ENCODE measurements at places on chromosomes 13 and 19.

DNA sequence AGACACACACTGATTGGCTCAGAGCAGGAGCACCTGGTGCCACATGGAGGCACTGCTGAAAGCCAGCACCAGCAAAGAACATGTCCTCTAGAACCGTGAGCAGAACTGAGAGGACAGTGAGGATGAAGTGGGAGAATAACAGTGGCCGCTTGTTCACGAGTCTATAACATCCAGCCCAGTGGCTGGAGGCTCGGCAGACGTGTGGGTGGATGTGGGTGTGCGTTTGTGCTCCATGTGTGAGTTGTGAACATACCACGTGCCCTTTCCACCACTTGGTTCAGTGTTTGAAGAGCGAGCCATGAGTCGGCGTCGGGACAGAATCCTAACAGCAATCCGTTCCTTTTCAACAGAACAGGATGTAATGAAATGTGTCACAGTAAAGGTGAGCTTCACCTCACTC, 113.0 kb downstream of the SOX1 start:
- DNase-seq = no peak

- DNase-seq = no peak
Observed at GRCh38 chr19:46082728-46083050, 41.8 kb downstream of the IGFL3 start.

DNA sequence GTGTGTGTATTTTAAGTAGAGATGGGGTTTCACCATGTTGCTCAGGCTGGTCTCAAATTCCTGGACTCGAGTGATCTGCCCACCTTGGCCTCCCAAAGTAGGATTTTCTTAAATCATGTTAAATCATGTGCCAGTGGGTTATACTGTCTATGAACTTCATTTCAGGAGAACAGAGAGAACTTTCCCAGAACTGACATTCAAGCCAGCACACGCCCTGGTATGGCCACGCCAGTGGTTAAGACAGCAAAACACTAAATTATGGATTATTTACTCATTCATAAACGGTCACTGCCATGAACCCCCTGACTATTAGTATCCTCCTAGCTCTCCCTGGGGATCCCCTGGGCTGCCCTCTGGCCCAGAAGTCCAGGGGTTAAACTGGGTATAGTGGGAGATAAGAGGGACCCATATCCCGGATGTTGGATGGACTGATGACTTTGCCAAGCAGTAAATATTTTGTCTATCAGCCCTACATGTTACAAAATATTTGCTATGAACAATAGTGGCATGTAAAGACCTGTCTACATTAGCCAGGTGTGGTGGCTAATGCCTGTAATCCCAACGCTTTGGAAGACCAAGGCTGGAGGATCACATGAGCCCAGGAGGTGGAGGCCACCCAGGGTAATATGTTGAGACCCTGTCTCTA, 16.1 kb upstream of the STRN4 start:
- DNase-seq = no peak

DNA sequence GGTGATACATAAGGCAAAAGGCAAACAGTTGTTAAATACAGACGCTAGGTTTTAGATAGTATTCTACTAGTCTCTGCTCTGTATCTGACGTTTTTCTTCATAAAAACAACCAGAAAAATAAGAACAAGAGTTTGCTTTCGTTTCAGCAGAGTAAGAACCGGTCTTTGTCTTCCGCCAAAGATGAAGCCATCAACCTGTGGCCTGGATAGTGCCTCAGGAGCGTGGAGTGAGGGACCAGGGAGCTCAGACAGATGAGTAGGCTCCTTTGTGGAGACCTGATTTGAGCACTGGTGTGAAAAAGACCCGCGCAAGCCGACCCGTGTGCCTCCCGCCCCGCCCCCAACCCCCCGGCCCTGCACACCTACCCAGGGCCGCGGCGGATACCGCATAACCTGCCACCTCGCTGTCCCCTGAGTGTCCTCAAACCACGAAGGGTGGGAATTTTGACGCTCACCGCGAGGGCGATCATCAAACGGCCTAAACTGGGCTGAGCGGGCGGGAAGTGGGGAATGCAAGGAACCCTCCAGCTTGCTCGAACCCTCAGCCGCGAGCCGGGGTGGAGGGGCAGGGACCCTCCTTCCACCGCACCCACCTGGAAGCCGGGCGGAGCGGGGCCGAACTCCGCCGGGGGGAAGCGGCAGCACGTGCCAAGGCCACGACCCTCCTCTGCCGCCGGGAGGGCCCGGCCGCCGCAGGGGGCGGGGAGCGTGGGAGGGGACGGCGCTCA, 866 bp upstream of the LMO7 start:
- DNase-seq = peak; percentile 15

DNA sequence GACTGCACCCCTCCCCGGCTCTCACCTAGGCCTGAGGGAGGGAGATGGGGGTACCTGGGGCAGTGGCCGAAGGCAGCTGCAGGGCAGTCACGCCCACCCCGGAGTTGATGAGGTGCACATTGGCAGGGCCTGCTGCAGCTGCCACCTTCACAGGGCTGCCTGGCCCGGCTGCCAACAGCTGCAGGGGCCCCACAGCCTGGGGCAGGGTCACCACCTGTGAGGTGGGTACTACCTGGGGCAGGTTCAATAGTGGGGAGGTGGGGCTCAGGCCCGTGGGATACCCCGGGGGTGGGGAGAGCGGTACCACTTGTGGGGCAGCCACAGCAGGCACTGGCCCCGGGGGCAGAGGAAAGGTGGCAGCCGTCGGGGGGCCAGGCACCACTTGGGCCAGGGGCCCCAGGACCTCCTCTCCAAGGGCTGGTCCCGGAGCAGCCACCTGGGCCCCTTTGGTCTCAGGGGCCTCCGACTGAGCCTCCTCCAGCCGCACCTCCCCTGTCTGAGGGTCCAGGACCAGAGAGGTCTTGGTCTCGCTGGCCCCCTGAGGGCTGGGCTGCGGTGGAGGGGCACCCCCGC, 2.7 kb downstream of the SIX5 start:
- no peak for DNase-seq

- no peak for DNase-seq
Observed at GRCh38 chr13:108830916-108831315, 201.5 kb downstream of the MYO16 start.

- DNase-seq = no peak
Observed at GRCh38 chr13:39825886-39826285, 170.4 kb downstream of the COG6 start.

- DNase-seq = no peak
Observed at GRCh38 chr19:29483944-29484581, 41.7 kb upstream of the VSTM2B start.

- DNase-seq = no peak
Observed at GRCh38 chr13:85603735-85604134, 195.5 kb downstream of the SLITRK6 start.

DNA sequence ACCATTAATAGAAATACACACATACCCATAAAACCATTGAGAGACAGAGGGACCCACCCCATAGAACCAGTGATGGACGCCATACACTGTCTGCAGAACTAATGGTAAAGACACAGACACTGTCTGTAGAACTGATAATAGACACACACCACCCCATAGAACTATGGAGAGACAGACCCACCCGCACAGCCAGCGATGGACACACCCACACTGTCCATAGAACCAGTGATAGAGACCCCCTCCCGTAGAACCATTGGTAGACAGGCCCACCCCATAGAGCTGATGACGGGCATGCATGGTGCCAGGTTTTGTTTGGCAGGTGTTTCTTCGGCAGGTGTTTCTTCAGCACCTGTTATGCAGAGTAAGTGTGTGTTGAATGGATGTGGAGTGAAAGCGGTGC, 88.3 kb upstream of the TEX29 start:
- DNase-seq = no peak

GRCh38 chr19:1787116-1787515, 25.0 kb downstream of the ATP8B3 start:
- DNase-seq = no peak

DNA sequence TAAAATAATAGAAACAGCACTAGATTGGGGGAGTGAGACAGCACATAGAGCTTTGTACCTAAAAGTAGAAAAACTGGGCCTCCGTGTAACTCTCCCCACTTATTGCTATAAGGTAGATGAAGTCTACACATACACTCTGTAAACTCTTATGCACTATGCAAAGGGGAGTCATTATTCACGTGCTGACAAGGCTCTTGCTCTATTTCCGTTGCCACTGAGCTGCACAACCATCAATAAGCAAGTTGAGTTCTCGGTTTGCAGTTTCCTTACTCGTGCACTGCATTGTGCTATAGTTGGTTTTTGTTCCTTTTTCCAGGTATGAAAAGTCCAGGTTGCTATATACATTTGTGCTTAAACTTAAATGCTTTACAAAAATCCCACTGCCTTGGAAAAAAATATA, 294.0 kb upstream of the DACH1 start:
- DNase-seq = no peak

DNA sequence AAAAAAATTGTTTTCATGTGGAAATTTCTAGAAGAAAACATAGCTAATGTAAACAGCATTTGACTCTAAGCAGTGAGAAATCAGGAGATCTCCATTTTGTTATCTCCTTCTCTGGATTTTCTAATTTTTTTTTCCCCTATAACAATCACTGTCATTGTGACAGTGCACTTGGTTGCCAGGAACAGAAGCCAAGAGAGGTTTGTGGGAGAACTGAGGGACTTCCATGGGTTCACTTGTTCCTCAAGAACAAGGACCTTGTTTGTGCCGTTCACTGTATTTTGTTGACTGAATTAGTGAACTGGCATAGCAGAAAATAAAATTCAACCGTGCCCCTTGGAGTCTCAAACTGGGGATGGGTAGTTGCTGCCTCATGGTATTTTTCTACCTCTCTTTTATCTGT, 17.1 kb downstream of the SHISA7 start:
- no peak for DNase-seq

GRCh38 chr13:41675306-41675705, 218.0 kb downstream of the RGCC start:
- no peak for DNase-seq

DNA sequence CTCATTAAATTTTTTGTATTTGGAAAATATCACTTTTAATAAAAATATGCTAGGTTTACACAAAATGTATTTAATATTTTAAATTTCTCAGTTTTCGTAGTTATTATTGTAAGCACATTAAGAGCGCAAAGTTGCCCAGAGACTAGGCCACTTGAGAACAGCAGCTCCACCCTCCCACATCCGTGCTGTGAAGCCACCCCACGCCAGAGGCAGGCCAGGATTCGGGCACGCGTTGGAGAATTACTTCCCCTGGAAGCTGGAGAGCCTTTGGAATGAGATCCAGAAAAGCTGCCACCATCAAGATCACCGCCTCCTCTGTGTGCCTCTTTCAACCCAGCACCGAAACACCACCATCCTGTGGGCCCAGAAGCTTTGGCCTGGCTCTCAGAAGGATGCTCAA, 41.0 kb upstream of the SPACA7 start:
- no peak for DNase-seq

DNA sequence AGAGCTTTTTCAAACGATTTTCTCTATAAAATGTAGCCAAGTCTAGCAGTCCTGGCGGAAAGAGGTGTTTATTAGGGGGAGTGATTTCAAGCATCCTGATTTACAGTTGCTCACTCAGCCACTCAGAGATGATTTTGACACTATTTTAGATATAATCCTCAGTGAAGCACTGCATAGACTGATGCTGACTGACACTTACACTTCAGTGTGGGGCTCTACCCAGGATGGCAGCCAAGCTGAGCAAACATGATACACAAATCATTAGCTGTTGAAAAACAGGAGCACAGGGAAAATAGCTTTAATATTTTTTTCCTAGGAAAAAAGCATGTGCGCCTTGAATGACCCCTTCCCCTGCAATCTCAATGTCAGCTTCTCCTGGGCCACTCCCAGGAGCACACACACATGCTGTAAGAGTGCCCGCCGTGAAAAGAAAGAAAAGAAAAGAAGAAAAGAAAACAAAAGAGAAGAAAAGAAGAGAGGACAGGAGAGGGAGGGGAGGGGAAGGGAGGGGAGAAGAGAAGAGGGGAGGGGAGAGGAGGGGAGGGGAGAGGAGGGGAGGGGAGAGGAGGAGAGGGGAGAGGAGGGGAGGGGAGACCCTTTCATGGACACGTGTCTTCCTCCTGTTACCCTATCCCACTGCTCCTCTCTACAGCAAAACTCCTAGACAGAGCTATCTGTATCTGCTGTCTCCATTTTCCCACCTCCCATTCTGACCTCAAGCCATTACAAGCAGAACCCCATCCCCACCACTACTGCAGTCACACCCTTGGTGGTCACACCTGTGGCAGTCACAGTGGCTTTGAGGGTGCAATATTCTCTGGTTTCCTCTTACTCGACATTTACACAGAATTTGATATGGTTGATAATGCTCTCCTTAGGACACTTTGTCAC, 36.4 kb downstream of the RCBTB2 start:
- no peak for DNase-seq

DNA sequence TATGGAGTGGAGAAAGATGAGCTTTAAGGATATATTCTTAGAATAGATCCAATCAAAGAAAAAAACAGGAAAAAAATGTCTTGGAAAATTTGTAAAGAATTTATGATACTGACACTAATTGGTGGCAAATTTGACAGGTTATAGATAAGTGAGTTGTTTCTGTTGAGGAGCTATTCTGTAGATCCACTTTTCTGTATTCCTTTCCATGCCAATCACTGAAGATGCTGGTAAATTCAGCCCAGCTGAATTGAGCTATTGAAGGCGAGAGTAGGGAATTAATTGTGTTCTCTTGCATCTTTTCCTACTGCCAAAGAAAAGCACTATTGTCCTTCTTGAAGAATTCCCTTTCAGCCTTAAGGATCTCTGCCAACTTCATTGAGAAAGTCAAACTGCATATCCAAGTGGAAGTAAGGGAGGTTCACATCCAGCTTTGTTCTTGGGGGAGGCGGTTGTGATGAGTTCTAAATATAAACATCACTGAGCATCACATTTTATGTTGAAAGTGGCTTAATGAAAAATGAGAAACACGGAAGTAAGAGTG, 113.1 kb downstream of the PCDH9 start:
- DNase-seq = no peak

DNA sequence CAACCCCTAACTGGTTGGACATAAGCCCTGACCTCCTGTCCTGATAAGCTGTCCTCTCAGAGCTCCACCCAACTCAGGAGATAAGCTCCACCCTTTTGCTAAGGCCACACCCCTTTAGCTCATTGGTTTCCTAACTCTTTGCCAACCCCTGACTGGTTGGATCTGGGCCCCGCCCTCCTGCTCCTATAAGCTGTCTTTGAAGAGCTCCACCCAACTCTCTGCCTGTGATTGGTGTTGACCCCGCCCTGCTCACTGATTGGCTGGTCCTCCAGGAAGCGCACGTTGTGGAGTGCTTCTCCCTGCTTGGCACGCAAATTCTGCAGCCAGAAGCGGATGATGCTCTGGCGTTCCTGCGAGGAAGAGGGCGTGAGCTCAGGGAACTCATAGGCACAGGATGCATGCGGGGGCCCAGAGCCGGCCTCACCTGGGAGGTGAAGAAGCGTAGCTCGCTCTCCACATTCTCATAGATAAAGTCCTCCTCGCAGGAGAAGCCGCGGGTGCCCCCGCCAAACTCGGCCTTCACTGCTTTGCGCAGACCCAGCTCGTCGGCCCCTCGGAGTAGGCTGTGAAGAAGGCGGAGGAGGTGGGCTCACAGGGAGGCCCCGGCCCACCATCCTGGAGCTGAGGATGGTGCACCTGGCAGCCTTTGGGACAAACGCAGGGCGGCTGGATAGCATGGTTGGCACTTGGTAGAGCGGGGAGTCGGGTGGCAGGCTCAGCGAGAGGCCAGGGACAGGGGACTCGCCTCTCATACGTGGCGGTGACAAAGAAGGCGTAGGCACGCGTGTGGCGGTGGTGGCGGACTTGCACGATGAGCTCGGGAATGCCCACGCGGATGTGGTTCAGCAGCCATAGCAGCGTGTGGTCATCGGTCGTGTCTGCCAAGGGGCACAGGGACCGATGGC, 1.7 kb downstream of the ANO8 start:
- peak; percentile 68 for DNase-seq

GRCh38 chr19:401866-402511, 7.0 kb downstream of the C2CD4C start:
- DNase-seq = no peak

- DNase-seq = no peak
Observed at GRCh38 chr13:81888855-81889254, 1547.9 kb upstream of the SPRY2 start.

GRCh38 chr13:32409561-32410421, 18.1 kb downstream of the N4BP2L1 start:
- DNase-seq = no peak

All from T-helper 1 cell (primary cell).